Endothelial cell of umbilical vein (primary cell): ENCODE measurements at places on chromosomes 6 and 20. TPM values are rescaled to one million over a fixed set of nuclear protein-coding genes. Genes with fewer than 3 reads are reported as not detected.

SLC17A1 gene
- polyA plus RNA-seq, result not detected in 2 replicates

CDSN gene
- 0.03 TPM in 1 of 2 replicates, not detected in the other for polyA plus RNA-seq

KHDRBS2 gene
- polyA plus RNA-seq, result not detected in 2 replicates

RIPOR3 gene
- not detected in 2 replicates for polyA plus RNA-seq
